ENCODE measurements at places on chromosomes 4 and X.

DNA sequence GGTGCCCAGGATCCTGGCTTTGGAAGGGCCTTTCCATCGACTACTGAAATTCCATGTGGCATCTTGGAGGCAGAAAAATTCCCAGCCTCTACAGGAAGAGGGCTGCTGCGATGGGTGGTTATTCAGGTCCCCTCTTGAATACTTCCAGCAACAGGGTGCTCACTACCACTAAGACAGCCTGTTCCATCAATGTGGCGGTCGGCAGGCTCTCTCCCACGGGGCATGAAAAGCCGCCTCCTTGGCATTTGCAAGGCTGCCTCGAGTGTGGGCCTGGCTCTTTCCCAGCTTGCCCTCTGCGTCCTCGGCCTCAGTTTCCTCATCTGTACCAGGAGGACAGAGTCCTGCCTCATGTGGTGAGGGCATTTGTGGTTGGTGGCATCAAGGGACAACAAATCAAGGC is 62.4 kb downstream of the ADRA2C start:
- no peak for DNase-seq

DNA sequence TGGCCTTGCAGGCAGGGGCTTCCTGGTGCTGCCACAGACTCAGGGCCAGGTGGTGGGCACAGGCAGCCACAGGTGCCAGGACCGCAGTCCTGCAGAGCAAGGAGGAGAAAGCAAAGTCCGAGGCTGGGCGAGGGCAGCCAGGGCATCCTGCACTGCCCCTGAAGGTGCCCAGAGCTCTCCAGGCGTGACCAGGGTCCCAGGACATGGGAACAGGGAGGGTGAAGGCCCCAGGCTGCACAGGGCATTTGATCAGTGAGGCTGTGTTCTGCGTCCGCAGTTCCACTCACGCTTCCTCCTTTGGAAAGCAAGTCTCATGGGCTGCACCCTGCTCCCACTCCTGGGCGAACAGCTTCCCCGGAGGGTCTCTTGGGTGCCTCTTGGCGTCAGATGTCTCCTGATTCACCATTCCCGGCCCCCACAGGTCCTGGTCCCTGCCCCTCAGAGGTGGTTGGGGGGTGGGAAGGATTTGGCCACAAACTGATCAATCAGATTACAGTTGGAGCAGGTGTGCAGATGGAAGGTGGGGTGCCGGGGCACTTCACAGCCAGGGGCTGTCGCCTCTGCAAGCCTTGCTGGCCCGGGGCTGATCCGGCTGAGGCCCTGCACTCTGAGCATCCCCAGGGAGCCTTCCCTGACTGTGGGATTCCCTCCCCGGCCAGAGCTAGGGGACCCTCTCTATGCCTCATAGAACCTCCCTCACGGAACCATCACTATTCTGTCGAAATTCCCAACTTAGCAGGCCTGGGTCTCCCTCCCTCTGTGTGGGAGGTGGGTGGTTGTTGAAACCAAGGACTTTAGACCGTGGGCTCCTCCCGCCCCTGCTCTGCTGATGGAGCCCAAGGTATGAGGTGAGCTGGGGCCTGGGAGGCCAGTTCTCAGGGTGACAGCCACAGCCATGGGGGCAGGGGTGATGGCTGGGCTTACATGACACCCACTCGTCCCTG is 3.3 kb downstream of the SH3TC1 start:
- DNase-seq: no peak

DNA sequence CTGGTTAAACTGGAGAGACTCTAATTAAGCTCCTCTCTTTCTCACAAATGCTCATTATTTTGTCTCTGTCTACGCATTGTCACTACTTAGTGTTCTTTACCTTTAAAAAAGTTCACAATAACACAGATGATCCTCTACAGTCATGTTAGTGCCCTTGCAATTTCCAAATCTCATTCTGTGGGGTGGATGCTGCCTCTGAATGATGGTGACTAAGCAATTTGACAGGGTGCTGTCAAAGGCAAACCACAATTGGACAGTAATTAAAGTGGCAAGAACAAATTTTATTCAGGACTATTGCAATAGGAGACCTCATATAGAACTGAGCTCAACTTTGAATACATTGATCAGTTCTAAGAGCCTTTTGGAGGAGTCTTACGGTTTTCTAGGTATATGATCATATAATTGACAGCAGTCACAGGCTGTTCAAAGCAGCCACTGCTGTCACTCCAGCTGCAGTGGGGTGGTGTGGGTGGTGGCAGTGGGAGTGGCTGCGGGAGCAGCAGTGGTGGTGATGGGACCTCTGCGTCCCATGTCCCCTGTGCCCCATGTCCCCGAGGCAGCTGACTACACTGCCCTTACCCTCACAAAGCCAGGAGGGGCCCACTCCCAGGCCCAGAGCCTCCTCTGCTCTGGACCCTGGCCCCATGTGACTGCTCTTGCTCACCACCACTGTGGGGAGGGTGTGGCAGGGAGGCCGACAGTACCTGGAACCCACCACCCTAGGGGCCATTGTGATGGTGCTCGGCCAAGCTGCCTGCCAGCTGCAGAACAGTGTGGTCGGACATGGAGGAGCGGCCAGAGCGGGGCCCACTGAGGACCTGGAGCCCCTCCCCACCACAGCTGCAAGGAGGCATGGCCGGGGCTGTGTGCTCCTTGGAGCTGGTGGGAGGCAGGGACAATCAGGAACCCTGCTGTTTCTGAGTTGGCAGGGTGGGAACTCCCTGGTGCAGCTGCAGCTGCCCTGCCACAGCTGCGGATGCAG is 30.4 kb upstream of the PAGE1 start:
- no peak for DNase-seq

- no peak for DNase-seq
Observed at GRCh38 chr4:55947254-55947882, 1.4 kb upstream of the CEP135 start.

GRCh38 chr4:142322996-142323395 is 523.1 kb downstream of the INPP4B start:
- no peak for DNase-seq

- DNase-seq: no peak
Observed at GRCh38 chr4:119493886-119494285, 134.7 kb downstream of the PDE5A start.

GRCh38 chrX:111581086-111581485 is 69.6 kb downstream of the SERTM2 start:
- DNase-seq: no peak

GRCh38 chr4:681736-682451 is 7.1 kb downstream of the SLC49A3 start:
- peak; percentile 61 for DNase-seq

DNA sequence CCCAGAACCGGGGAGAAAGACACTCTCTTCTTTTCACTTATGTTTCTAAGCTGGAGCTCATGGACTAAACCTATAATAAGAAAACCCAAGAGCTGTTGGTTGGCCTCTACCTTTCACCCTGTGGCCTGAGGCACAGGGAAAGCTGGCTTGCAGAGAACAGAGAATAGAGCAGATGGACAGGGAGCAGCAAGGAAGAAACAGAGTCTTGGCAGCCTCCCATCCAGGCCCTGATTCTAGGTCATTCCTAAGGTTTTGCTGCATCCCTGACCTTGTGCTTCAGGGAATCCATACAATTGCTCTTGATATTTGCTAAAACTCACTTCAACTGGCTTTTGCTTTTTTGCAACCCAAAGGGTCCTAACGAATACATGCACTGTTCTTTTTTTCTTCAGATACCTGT is 87.8 kb downstream of the SMIM20 start:
- no peak for DNase-seq

DNA sequence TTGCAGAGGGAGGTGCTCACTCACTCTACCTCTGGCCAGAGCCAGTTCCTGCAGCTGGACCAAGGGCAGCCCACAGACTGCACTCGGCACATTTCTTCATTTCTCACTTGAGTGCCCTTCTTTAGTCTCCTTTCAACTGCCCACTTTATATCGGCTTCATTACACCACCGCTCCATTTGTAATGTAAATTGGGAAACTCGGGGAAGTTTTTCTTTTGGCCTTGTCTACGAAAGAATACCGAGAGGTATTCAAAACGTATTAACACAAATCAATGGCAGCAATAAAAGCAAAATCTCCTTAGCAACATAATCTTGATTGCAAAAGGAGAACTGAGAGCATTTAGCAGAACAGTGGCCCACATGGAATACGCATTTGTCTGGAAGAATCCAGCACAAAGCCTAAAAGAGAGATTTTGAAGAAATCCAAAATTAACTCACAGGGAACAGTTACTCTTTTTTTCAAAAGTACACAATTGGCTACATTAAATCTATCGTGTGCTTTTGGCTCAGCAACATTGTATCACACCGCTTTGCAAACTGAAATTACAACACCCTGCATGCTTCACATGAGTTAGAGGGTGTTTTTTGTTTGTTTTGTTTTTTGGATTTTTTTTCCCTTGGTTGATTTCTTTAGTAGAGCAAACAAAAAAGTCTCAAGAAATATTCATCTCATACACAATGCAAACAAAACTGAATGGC is 62.6 kb downstream of the CHIC2 start:
- no peak for DNase-seq

DNA sequence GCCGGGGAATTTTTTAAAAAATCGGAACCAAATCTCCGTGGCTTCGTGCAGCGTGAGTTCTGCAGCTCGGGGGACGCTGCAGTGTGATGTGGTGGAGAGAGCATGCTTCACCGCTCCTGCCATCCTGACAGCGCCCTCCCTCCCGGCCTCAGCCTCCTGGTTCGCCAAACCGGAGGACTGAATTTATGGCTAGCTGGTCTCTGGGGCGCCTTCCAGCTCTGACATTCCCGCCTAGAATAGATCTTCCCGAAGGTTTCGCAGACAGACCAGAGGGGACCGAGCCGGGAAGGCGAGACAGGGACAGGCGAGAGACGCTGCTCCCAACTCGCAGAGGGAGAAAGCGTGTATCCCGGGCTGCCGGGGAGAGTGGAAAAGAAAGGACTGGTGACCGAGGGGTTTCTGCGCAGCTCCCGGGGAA is 25.9 kb downstream of the HOPX start:
- DNase-seq: peak; percentile 6

All from BE2C (cell line).